ENCODE measurements at places on chromosomes 5 and 9.

- no peak for DNase-seq
Measured at GRCh38 chr5:145629047-145629446, 206.1 kb downstream of the PRELID2 start.

DNA sequence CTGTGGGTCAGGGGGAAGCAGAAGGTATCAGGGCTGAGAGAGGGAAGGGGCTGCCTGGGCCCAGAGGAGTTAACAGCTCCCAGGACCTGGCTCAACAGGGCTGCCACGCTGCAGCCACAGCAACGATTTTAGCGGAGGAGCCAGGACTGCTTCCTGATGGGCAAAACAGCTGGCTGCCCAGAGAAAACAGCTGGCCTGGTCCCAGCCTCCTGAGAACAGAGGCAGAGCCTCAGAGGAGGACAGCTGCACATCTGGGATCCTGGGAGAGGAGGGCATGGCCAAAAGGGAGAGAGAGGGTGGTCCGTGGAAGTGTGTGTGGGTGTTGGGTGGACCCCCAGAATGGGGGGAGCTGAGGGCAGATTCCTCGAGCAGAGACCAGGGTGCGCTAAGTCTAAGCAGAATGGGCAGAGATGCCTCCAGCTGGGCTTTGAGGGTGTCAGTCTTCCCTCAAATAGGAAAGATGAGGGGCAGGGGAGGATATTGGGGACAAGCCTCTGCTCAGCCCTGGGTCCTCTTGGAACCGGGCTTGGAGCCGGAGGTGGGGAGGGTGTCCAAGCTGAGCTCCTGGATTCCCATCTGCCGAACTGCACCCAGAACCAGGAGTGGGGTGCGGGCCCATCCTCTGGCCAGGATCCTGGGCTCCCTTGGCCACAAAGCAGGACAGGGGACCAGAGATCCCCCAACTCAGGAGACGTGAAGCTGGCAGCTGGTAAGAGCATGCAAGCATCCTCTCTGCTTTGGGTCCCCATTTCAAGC is 9.1 kb upstream of the CERCAM start:
- no peak for DNase-seq

GRCh38 chr9:23557689-23558088 is 268.4 kb downstream of the ELAVL2 start:
- no peak for DNase-seq

- no peak for DNase-seq
Measured at GRCh38 chr9:119795395-119795794, 426.2 kb upstream of the BRINP1 start.

DNA sequence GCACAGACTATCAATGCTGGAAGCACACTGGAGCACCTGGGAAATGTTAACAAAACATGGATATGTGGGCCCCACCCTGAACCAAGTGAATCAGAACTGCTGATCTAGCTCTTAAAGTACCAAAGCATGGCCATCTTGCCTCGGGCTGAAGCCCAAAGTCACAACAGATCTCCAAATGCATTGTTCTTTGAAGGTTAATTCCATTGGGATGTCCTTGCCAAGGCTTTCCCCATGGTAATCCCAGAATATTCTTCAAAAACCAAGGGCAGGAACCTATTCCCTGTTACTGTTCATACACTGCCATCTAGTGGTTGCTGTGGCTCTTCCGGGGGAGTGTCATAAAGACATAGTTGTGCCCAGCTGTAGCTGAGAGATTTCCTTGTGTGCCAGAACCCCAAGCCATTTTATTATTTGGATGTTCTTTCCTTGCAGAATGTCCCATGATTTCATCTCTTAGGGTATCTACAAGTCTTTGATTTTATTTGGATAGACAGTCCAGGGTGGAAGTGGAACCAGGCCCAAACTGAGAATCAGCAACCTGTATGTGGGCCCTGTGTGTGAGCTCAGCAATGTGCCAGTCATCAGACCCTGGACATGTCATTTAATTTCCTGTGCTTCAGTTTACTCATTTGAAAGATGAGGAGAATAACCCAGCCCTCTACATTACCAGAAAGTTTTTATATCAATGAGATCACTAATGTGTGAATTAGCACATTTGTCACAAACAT is 290.0 kb downstream of the ACTL7B start:
- DNase-seq: no peak

DNA sequence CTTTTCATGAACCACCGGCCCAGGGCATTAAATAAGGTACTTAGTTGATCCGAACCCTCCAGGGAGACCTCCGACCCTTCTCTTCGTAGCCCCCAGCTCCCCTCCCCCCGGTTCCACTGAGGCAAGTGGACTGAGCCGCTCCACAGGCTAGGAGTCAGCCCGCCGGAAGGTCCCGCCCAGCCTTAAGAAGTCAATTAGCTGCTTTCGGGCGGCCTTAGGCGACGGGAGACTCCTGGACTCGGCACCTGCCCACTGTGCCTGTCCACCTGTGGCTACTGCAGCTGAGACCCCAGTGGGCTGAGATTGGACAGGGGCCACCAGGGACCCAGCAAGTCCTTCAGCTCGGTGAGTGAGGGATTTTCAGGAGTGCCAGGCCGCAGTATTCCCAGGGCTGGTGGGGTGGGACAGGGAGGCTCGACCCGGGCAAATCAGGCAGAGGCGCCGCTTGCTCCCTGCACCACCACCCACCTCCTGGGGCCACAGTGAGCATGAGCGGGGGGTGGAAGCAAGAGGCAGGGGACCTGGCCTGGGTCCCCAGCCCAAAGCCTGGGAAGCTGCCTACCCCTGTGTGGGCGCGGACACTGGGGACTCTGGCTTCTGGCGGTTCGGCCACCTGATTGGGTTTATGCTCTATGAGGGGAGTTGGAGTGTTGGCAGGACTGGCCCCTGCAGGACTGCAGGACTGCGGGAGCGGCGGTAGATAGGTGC is 39.6 kb upstream of the SPATA31E1 start:
- no peak for DNase-seq

DNA sequence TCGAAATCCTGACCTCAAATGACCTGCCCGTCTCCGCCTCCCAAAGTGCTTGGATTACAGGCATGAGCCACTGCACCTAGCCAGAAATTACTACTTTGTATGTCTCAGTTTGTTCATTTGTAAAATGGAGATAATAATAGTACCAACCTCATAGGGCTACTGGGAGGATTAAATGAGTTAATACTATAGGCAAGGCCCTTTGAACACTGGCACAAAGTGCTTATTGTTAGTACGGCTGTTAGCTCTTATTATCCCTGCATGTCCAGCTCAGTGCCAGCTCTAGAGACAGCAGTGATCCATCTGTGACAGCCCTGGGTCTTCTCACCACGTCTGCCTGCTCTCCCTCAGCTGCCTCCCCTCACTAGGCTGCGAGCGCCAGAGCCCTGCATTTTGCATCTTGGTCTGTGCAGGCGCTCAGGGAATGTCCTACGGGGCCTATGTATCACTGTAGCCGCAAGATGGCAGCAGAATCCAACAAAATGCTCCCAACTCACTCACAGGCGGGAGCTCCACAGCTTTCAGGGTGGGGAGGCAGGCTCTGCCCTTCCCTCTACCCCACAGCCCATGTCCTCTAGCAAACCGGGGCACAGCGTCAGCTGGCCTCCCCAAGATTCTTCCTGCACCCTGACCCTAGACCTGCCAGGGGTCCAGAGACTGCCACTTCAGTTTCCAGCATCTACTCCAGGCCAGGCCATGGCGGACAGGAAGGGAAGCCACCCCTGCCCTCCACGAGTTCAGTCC is 17.7 kb upstream of the AKNA start:
- no peak for DNase-seq

- DNase-seq: no peak
Measured at GRCh38 chr9:132754236-132754635, 84.0 kb downstream of the GTF3C4 start.

DNA sequence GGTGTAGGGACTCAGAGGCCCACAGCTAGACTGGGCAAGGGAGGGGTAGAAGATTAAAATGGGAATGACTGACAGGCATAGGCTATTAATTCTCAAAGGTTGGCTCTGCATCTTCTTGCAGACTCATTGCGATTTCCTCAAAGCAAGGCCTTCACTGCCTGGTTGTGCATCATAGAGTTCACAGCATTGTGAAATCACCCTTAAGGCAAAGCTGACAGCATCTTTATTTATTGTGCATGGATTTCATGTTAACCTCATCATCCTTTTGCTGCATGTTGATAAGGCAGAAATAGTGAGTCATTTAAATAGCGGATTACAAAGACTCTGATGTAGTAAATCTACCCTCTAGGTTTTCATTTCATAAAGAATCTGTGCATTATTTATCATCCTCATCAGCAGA is 13.6 kb upstream of the PALM2AKAP2 start:
- DNase-seq: no peak

GRCh38 chr9:114228016-114228808 is 72.9 kb downstream of the COL27A1 start:
- no peak for DNase-seq

GRCh38 chr9:129038109-129038852 is 1.9 kb downstream of the MIGA2 start:
- no peak for DNase-seq

GRCh38 chr5:138538943-138539627 is 4.0 kb downstream of the ETF1 start:
- no peak for DNase-seq

- DNase-seq: no peak
Measured at GRCh38 chr5:139276426-139276825, 17.1 kb upstream of the MATR3 start.

- no peak for DNase-seq
Measured at GRCh38 chr5:74642543-74642863, 2.0 kb upstream of the ENC1 start.

- no peak for DNase-seq
Measured at GRCh38 chr5:160071516-160071915, 47.7 kb downstream of the PWWP2A start.

DNA sequence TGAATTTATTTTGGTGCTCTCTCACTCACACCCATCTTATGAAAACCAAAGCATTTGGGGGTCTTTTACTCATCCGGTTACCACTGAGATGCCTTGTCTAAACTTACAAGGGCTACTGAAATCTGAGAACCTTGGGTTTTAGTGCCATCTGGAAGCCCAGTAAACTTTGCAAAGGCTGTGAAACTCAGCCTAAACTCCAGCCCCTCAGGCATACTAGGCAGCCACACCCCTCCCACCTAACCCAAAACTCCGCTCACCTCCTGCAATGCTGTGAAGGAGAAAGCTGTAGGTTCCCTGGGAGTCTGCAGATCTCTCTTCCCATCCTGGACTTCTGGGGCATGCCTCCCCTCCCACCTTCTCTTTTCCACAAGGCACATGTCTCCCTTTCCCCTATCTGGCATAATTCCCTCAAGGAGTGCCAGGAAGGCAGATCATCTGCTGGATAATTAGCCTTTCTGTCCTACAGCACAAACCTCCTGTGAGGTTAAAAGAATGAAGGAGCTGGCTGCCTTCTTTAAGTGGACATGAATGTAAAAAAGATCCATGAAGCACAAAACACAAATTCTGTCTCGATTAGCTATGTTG is 71.5 kb upstream of the ANXA1 start:
- no peak for DNase-seq

- DNase-seq: no peak
Measured at GRCh38 chr5:36526537-36526936, 79.9 kb upstream of the SLC1A3 start.

GRCh38 chr5:2399804-2400203 is 351.7 kb downstream of the IRX2 start:
- DNase-seq: no peak

- no peak for DNase-seq
Measured at GRCh38 chr5:154010660-154011059, 28.1 kb downstream of the FAM114A2 start.

- no peak for DNase-seq
Measured at GRCh38 chr9:21080793-21081192, 3.1 kb upstream of the IFNB1 start.

DNA sequence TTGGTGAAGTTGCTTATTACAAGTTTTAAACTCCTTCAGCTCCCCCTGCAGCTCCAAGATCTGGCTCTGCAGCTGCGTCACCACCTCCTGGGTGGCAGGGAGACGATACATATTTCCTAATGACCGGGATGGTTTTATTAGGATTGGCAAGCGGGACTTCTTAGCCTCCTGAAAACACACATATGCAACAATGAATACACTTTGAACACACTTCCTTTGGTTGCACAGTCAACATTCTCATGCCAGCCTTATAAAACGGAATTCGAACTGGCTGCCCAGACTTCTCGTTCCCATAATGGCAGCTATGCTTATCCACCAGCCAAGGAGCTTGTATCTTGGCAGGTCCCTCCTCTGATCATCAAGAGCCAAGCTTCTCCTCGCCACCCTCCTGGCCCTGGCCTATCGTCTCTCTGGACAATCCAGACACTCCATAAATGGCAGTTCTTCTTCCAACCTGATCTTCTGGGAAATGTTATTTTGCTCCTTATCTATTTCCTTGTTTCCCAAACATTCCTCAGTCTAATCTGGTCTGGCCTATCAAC is 131.9 kb downstream of the CDK5RAP2 start:
- DNase-seq: no peak

- DNase-seq: no peak
Measured at GRCh38 chr5:136780518-136780917, 415.2 kb upstream of the TRPC7 start.

DNA sequence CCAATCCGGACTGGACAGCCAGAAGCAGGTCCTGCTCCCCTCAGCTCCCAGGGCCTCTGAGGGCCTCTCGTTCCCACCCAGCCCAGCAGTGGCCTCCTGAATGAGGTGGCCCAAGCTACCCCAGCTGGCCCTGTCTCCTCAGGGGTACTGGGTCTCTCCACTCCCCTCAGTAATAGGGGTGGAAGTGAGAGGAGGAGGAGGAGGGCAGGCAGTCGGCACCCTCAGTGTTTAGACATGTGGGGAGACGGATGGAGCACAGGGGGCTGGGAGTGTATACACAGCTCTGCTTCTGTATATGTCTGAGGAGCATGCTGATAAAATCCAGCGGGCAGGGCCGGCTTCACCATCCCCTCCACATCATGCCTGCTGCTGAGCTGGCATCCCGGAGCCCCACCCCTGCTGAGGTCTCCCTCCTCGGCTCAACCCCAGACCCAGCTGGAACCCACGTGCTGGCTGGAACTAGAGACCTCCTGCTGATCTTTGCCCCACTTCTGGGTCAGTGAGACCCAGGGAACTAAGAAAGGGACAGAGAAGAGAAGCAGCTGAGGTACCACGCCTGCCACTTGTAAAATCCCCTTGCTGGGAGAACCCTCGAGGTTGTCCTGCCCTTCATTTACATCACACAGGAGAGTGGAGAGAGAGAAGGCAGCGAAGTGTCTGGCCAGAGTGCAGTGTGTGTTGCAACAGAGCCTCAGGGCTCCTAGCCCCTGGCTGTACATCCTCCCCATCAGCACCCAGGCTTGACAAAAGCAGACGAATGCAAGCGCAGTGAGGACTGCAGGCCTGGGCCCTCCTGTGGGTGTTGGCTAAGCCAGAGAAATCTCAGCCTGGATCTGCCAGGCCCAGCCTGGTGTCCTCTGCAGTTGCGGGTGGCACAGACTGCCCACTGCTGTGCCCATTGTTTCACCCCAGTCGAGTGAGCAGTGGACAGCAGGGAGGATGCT is 77.5 kb downstream of the PSD2 start:
- DNase-seq: no peak

DNA sequence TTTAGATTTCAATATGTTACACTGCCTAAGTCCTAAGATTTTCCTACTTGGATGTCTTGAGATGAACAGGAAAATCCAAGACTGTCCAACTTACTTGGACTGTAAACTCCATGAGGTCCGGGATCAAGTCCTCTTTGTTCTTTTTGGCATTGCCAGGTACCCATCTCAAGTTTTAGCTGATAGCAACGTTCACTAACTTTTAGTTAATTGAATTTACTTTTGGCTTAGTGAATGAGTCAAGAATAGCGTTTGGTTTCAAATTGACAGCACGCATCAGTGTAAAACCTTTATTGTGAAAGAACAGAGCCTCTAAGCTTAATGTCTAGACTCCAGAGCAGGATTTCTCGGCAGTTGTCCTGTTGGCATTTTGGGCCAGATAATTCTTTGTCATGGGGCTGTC is 37.2 kb downstream of the ALDH1A1 start:
- no peak for DNase-seq
